KBM-7 (cell line): ENCODE measurements at places on chromosomes 3 and 15.

DNA sequence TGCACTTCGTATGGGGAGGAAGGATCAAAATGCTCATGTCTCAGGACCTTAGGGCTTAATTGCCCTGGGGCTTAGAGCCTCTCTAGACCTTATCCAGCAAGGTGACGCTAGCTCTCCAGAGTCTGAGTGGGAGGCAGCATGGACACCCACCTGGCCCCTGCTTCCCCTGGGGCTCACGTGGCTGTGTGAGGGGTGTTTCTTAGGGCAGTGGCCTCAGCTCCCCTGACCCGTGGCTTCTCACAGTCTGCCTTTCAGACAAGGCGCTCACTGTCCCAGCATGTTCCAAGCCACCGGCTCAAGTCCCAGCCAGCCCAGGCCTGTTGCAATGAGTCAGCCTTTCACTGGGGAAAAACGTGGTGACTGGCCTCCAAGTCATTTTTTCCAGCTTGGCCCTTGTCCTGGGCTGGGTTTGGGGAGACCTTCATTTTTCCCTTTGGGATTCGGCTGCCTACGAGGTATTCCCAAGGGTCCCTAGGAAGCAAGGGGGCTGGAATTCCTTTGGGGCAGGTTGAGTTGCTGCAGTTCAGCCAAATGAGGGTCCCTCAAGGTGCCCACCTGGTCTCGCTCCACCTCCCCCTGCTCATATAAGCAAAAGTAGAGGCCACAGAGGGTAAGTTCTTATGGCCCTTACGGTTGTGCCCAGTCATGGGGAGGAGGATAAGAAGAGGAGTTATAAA, 15.7 kb downstream of the BHLHE40 start:
- DNase-seq: no peak

- DNase-seq: no peak
These were observed 176.1 kb upstream of the CDIN1 start for GRCh38 chr15:36403351-36403750.

- DNase-seq: no peak
These were observed 75.4 kb upstream of the AKAP13 start for GRCh38 chr15:85305050-85305449.

DNA sequence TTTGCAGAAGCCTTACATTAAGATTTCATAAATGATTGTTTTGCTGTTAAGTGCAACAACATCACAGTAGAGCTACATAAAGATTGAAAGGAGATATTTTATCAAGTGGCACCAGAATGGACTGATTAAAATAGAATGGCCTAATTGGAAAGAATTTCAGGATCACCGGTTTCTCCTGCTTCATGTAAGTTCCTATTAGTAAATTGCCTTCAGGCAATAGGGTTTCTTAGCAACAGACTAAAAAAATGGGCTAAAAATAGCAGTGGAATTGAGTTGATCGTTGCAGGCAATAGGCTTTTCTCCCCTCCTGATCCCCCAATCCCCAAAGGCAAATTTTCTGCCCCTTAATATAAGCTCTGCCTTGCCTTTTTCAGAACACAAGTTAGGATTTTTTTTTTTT, 917 bp downstream of the LNP1 start:
- no peak for DNase-seq

DNA sequence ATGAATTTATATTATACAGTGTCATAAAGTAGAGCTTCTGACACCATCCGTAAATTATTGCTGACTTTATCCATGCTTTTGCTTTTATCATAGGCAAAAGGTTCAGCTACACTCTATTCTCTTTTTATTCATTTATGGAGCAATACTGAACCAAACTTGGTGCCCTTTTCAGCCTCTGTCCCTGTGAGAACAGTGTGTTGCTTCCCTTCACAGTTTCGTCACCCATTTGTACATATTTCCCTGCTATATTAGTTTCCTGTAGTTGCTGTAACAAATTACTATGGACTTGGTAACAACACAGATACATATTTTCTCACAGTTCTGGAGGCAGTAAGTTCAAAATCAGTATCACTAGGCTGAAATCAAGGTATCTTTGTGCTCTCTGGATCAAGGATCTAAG, 2.8 kb upstream of the RPL24 start:
- no peak for DNase-seq

- DNase-seq: no peak
These were observed 805.7 kb downstream of the TUSC7 start for GRCh38 chr3:117515309-117515708.

- DNase-seq: no peak
These were observed 175.8 kb downstream of the TLE3 start for GRCh38 chr15:69921626-69922619.
